ENCODE measurements at places on chromosomes 12 and 14.

GRCh38 chr14:56687123-56687522, 107.5 kb downstream of the TMEM260 start:
- no peak for DNase-seq

DNA sequence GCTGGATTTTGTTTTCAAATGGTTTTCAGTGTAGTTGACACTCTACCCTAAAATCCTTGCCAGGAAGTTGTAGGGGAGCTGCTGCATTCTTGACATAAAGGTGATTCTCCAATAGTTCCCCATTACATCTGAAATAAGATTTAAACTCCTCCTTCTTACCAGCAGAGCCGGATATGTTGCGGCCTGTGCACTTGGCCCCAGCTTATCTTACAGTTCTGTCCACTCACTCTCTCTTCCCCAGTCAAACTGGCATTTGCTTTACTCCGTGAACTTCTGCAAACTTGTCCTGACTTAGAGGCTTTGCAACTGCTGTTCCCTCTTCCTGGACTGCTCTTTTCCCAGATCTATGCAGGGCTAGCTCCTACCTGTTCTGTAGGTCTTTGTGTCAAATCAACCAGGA, 929.5 kb downstream of the VRK1 start:
- no peak for DNase-seq

- DNase-seq: no peak
These were observed 22.9 kb downstream of the CPSF2 start for GRCh38 chr14:92144708-92145107.

DNA sequence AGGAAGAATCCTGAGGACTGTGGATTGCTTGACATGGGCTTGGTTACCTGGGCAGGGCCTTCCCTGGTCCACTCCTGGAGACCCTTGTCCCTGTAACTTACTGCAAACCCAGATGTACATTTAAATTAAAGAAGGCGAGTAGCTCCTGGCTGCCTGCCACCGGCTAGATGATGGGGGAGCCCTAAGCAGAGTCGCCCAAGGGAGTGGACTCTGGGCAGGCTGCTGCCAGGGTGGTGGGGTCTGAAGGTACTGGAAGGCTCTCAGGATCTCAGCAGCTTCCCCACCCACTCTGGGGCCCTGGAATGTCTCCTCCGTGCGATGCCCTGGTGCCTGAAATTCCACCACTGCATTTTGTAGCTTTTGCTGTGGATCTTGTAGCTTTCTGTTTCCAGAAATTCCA, 74.7 kb downstream of the FBXL14 start:
- no peak for DNase-seq

GRCh38 chr12:13339538-13339937, 143.0 kb downstream of the EMP1 start:
- DNase-seq: no peak

DNA sequence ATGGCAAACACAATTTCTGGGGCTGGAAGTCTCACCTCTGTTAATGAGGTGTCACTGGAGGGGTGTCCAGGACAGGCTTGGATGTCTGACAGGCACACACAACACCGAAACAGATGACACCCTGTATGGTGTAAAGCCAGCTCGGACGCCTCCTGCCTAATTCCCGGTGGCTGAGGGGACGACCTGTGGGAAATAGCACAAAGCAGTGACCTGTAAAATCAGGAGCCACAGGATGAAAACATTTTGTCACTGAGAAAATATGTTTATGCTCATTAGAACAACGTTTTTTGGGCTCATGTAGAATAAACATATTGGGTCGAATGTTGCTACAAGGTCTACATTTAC, 285.0 kb upstream of the RTL1 start:
- DNase-seq: no peak

DNA sequence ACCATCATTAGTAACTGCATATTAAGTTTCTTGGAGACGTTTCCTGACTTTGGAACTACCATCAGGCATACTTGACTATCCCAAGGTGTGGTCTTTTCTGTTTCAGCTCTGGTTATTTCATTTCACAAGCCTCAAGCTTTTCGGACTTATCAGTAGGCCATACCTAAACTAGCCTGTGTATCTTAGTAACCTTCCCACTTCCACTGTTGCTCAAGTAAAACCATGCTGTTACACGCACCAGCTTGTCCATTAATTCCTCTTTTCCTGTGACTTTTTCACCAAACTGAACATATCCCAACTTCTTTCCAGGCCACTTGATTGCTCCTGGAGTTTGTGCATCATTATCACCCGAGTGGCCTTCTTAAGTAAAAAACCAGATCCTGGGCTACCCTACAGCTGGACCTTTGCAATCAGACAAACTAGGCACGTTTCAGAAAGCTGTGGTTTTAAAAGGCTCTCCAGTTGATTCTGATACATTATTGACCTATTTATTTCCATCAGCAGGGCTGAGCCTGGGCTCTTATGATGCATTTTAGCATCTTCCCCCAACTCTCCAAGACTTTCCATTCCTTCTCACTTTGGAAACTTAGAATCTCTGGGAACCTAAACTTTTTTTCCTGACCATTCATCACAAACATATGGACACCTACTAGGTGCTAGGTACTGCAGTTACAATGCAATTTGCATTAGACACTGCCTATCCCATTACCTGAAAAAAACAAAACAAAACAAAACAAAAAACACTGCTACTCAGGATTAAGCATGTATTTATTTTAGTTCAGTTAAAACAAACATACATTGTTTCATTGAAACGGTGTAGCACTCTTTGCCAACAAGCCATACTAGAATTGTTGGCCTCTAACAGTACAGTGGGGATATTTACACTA, 14.9 kb downstream of the SLC38A2 start:
- DNase-seq: no peak

GRCh38 chr12:28877854-28878253, 271.2 kb upstream of the FAR2 start:
- DNase-seq: no peak

- no peak for DNase-seq
These were observed 41.5 kb downstream of the BEST3 start for GRCh38 chr12:69657376-69658137.

- DNase-seq: peak; percentile 47
These were observed 1.9 kb downstream of the SLC25A3 start for GRCh38 chr12:98595243-98595988.

DNA sequence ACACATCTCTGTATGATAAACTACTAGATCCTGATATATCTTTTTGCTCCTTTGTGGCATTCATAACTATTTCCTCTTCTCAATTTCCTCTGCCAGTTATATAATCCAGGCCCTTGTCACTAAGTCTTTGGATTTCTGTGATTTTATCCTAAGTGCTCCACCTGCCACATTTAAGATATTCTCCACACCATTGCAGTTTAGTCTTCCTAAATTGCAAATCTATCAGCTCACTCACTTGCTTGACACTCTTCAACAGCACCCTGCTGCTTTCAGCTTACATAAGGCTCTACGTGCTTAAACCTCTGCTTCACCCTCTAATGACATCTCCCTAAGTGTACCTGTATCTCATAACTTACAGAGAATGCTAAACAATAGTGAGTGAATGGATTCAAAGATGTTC, 1032.2 kb upstream of the SEL1L start:
- no peak for DNase-seq

DNA sequence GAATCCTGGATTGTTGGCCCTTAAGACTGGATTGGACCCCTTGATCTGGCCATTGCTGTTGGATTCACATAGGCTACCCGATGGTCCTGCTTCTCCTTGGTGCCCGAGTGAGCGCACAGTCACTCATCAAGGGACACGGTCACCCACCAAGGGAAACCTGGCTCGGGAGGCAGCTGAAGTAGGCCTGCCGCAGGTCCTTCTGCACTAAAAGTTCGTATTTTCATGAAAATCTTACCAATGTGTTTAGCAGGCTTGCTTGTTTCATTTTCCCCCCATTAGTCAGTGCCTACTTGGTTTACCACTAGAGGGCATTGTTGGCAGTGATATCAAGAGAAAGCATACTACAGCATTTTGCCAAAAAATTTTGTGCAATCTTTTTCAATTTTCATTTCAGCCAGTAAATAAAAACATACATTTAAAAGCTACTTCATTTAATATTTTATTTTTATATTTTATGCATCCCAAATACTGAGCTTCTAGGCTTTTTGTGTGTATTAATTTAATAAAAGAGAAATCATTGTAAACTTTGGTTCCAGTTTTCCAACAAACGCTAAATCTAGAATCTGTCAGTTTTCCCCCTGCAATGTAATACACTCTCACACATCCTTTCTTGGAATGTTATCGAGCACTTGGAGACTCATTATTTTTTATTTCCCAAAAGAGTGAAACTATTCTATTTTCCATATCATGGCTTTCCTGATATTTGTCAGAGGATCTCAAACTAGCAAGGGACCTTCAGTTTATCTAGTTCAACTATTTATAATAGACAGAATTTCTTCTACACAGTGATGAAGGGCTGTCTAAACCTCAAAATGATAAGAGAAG, 116.7 kb downstream of the LMNTD1 start:
- DNase-seq: peak; percentile 62

DNA sequence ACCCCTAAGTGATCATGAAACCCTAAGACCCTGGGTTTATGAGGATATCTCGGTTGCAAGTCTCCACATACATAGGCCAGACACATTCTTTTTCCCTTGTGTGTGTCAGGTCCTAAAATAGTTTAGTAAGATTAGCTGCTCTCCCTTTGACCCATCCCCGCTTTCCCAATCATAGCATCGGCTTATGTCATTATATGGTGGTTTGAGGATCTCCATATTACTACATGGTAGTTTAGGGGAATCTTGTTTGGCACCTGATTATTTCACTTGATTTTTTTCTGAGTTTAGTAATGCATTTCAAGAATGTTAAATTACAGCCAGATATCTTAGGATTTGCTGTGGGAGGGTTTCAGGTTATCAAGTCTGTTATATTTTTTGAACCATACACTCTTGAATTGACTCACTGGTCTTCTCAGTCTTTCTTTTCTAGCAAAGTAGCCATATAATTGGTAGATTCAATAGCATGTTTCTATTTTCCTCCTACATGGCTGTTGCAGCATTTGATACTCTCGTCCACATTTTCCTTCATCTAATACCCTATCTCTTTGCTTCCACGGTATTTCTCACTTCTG, 68.3 kb upstream of the TRHDE start:
- DNase-seq: no peak

- DNase-seq: peak; percentile 69
These were observed 630 bp downstream of the FOS start for GRCh38 chr14:75279153-75279762.

DNA sequence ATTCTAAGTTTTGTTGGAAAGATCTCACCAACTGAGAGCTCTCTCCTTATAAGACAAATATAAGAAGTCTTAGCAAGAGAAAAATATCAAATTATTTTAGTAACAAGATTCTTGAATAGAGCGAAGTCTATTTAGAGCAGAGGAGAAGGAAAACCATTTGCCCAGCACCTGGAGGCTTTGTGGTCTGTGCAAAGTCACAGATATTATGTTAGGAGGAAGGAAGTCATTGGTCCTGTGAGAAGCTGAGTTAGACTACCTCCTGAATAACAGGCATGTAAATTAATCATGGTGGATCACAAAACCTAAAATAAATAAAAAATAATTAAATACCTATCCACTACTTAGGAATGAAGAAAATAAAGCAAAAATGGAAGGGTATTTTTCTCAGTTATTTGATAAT, 38.4 kb upstream of the ATXN7L3B start:
- DNase-seq: no peak

DNA sequence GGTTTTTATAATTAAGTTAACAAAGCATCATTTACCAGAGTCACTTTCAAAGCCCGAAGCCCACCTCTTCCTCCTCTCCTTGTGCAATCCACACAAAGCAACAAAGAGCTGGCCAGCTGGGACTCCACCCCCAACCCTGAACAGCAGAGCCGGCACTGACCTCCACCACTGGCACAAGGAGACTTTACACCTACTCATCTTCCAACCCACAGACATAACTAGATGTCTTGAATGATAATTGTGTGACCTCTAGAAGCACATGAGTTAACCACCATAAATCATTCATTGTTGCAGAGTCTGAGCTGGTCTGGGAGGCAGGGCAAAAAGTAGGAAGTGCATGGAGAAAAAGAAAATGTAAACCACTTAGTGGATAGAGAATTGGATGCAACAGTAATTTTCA, 72.2 kb downstream of the ST8SIA1 start:
- DNase-seq: no peak

- peak; percentile 94 for DNase-seq
These were observed at the start of gene EID3 for GRCh38 chr12:104303538-104304151. Gene EID3, plus strand, starts transcription at chr12:104303739. Its CDS starts 196 bp downstream, at chr12:104303935.

DNA sequence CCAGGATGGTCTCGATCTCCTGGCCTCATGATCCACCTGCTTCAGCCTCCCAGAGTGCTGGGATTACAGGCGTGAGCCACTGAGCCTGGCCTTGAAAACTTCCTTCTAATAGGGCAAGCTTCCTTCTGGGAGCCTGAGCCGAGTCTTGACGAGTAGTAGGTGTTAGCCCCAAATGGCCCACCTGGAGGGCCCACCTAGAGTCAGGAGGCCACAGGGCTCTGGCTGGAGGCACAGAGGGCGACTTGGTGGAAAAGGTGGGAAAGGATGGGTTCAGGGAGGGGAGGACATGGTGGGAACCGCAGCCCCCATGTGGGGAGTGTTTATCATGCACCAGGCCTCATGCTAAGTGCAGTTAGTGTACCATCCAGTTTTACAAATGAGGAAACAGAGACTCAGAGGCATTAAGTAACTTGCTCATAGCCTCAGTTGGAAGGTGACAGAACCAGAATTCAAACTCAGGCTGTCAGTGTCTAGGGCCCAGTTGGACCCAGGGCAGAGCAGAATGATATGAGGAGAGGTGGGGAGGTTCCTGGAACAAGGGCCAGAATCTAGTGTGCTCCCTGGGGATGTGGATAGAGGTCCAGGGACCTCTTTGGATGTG, 3.1 kb upstream of the LRP1-AS start:
- DNase-seq: no peak

GRCh38 chr12:50224026-50224692, 57.0 kb upstream of the CERS5 start:
- DNase-seq: peak; percentile 58

- DNase-seq: no peak
These were observed 409.6 kb downstream of the SEC23A start for GRCh38 chr14:38693423-38693822.

DNA sequence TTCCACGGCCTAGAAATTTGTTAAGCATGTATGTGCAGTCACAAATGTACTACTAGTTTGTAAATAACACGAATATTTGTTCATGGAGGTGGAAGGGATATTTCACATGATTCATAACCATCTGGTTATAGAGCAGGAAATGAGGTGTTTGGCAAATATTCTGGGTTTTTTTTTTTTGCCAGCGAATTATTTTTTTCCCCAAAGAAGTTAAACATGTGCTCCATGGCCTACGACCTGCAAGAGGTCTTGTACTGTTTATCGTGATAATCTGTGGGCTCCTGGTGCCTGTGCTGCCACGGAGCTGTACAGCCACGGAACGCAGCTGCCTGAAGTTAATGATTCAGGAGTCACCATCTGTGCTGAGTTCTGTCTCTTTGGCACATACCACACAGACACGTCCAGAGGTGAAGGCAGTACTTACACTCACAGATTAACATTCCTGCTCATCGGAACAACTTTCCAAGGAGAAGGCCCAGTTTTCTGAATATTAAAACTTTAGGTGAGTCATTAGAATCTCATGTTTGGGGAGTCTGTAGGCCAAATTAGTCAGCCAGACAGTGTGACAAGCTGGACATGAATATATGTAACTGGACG, 156.3 kb downstream of the TMX1 start:
- no peak for DNase-seq

Data from CD4-positive, alpha-beta T cell treated with Interleukin-12 subunit alpha and Interleukin-12 subunit beta, for 1 hour (primary cell).